ENCODE measurements at places on chromosomes 7 and 10.

- no peak for DNase-seq
These were observed 17.4 kb downstream of the CALML5 start for GRCh38 chr10:5482016-5482415.

DNA sequence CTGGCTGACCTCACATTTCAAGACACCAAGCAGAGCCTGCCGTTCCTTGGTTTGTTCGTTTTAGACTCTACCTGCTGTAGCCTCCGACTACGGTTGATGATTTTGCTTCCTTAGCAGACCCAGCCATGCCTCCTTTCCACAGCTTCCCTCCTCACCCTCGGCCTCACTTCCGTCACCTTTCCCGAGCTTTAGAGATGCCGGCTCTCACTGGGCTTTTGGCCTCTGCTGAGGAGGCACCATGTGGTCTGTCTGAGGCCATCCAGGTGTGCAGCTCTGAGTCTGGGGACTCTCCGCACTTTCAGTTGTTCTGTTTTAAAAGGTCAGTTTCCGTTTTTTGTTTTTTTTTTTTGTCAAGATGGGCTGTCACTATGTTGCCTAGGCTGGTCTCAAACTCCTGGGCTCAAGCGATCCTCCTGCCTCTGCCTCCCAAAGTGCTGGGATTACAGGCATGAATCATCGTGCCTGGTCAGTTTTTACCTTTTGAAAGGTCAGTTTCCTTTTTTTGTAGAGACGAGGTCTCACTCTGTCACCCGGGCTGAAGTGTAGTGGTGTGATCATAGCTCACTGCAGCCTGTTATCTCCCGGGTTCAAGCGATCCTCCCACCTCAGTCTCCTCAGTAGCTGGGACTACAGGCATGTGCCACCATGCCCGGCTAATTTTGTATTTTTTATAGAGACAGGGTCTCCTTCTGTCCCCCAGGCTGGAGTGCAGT is 11.7 kb downstream of the ORAI2 start:
- no peak for DNase-seq

GRCh38 chr7:41834805-41835694 is 132.2 kb upstream of the INHBA start:
- DNase-seq, result no peak

DNA sequence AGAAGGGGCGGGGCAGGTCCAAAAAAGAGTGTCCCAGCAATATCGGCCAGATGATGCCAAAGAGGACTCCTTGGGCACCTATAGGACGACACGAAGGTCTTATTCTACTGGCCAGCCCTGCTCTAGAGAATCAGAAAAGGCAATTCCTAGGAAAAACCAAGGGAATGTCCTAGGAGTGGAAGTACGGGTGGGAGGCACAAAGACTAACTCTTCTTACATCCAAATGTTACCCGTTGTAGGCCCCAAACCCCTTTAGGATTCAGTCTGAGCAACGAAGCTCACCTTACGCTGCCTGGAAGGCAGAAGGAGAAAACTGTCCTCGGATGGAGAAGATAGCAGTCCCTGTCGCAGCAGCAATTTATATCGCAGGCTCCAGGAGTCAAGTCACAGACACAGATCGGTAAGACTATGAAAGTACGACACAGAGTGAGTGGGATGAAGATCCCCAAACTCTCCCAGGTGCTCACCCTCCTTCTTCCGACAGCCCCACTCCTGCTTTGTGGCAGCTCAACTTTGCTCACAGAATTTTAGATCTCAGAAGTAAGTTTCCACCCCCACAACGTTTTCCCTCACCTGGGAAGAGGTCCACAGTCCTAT is 558 bp downstream of the TCTN3 start:
- DNase-seq, result no peak

- DNase-seq, result no peak
These were observed 38.4 kb upstream of the GDF10 start for GRCh38 chr10:47261556-47261955.

- no peak for DNase-seq
These were observed 127.5 kb downstream of the TES start for GRCh38 chr7:116337800-116338199.

- no peak for DNase-seq
These were observed 3.8 kb upstream of the DDX50 start for GRCh38 chr10:68897336-68897741.

- DNase-seq, result no peak
These were observed 34.6 kb downstream of the CHST3 start for GRCh38 chr10:71998840-71999194.

DNA sequence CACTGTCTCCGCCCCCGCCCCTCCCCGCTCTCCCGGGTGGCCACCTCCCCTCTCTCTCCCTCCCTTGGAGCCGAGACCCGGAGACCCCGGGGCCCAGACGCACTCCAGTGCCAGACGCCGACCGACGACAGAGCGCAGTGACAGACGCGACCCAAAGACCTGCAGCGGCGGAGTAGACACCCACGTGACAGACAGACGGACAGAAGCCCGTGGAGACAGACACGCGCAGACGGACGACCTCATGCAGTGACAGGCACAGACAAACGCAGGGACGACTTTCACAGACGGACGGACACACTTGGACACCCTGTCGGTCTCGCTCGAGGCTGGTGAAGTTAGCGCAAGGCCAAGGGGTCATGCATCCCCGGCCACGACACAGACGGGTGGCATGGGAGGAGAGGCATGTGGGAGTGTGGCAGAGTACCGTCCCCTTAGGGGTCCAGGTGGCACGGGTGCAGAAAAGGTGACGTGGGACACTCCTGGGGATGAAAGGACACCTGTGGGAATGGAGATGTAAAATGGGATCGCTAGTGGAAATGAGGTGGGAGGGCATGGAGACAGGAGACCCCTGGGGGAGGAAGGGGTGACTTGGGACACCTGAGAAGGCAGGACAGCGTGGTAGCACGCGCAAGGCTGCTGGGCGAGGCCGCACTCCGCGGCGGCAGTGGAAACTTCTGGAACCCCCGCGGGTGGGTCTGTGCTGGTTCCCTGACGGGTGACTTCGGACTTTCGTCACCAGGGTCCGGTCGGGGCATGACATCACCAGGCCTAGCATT is 456 bp upstream of the ACHE start:
- DNase-seq, result no peak

DNA sequence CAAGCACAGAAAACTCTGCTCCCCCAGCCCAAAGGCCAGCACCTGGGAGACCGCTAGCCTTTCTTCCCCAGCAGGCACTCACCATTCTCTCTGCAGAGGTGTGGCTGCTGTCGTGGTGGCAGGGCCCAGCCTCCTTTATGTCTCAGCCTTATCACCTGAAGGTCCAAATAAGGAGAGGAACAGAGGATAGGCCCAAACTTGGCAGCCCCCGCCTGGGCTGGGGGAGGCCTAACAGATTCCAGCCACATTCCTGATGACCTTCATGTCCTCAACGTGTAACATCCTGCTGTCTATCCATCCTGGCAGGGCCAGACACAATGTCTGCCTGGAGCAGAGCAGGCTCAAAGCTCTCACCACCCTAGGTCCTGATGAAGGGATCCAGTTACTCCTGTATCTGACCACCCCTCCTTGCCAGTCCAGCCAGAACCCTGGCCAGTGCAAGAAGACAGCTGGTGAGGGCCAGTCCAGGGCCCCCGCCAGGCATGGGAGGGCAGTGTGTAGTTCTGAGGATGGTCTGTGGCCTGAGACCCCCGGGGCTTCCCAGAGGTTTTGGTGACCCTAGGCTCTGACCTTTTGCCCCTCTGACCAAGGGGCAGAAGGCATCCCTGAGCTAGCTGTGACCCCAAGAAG is at the start of gene MYL7:
Gene MYL7, minus strand, starts transcription at position 112 of the 630 bp plus-strand sequence. Its CDS starts 27 bp downstream, at position 85.
- no peak for DNase-seq

GRCh38 chr10:16195178-16195769 is 241.5 kb upstream of the PTER start:
- no peak for DNase-seq

- no peak for DNase-seq
These were observed 128.4 kb upstream of the TCF7L2 start for GRCh38 chr10:112821663-112822062.

DNA sequence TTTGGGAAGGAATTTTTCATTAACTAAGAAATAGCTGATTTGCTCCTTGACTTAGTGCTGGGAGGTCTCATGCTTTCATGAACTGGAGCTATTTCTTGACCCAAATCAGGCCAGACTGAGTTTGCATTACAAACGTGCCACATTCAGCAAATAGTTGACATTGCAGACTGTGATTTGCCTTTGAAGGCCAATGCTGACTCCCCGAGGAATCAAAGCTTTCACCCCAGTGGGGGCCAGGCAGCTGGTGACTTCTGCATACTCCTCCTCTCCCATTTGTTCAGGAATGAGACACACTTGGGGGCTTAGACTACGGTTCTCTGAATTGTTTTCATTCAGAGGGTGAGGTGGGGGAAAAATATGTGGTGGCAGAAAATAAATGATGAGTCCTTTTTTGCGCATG is 111.0 kb upstream of the JAZF1 start:
- no peak for DNase-seq

GRCh38 chr7:97506728-97507127 is 225.2 kb upstream of the TAC1 start:
- DNase-seq, result no peak

DNA sequence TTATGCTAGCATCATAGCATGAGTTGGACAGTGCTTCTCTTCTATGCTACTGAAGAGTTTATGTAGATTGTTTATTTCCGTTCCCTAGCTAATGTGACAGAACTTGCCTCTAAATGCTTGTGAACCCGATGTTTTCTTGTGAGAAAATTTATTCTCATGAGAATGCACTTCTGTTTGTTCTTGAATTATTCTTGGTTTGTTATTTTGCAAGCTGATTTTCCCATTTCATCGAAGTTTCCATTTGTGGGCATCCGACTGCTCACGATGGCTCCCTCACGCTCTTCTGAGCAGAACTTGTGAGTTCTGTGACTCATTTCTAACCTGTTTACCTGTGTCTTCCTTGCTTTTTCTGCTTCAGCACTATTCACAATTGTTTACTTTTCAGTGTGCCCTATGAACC is 59.9 kb downstream of the WDFY4 start:
- DNase-seq, result no peak

- DNase-seq, result no peak
These were observed 591.0 kb upstream of the PFKP start for GRCh38 chr10:2476218-2476811.

DNA sequence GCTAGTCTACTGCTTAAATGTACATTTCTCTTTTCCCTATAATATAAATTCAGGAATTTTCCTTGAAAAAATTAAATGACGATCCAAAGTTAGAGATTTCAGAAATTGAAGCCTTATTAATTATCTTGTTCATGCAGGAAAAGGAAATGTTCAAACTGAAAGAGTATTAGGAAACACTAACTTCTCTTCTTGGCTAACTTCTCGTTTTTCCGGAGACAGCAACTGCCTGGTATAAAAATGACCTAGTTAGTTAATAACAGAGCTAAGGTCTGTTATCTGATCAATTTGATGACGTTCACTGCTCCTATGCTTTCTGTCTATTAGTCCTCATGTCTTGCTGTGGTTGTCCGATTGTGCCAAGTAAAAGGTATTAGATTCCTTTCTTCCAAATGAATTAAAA is 212.5 kb downstream of the DGKB start:
- DNase-seq, result no peak

DNA sequence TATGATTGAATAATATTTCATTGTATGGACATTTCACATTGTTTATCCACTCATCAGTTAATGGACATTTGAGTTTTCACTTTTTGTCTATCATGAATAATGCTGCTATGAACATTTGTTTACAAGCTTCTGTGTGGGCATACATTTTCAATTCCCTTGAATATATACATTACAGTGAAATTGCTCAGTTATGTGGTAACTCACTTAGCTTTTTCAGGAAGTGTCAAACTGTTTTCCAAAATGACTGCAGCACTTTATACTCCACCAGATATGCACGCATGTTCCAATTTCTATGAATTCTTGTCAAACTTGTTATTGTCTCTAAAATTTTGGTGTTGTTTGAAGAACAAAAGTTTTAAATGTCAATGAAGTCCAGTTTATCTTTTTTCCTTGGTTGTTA is 401.2 kb downstream of the THSD7A start:
- DNase-seq, result no peak
